Effector memory CD8-positive, alpha-beta T cell (primary cell): ENCODE measurements at places on chromosomes 1 and 21.
A peak's percentile ranks its signal among the peaks of the same experiment; 100 is the strongest.

GRCh38 chr1:213075725-213076124 is 24.7 kb downstream of the RPS6KC1 start:
- H3K27ac ChIP-seq: peak overlapping the region; percentile 69
- H3K4me3 ChIP-seq: no peak overlapping the region
- DNase-seq: no peak
- peaks cover 7% of the 10 kb centered on the region for H3K36me3 ChIP-seq
- H3K4me1 ChIP-seq: peaks cover 2% of the 10 kb centered on the region

DNA sequence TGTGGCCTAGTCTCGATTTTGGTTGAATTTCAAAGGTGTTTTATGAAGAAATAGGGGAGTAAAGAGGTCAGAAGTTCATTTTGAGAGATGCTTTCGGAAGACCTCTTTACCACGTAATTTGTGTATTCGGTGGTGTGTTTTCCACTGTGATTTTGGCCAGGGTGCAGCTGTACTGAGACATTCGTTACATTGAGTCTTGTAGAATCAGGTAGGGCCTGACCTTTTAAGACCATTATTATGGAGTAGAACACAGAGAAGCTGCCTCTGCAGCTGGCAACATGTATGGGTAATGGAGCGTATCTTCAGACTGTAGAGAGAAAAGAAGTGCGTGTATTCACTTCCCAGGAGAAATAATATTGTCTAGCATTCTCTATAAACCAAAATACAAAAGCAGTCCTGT is 326.5 kb downstream of the PDE4B start:
- H3K4me3 ChIP-seq: no peak overlapping the region
- H3K27me3 ChIP-seq: peaks cover 24% of the 10 kb centered on the region
- H3K27ac ChIP-seq: no peak overlapping the region
- no peaks in the 10 kb centered on the region for H3K4me1 ChIP-seq
- no peak for DNase-seq

GRCh38 chr1:41516168-41517061 is 31.9 kb upstream of the EDN2 start:
- no peak overlapping the region for H3K27ac ChIP-seq
- H3K4me3 ChIP-seq: no peak overlapping the region
- peaks cover 5% of the 10 kb centered on the region for H3K4me1 ChIP-seq
- H3K36me3 ChIP-seq: peaks cover 3% of the 10 kb centered on the region
- H3K27me3 ChIP-seq: no peaks in the 10 kb centered on the region

- no peak overlapping the region for H3K27ac ChIP-seq
- H3K27me3 ChIP-seq: no peaks in the 10 kb centered on the region
- H3K36me3 ChIP-seq: no peaks in the 10 kb centered on the region
- H3K4me1 ChIP-seq: peaks cover 7% of the 10 kb centered on the region
- no peak overlapping the region for H3K4me3 ChIP-seq
Observed at GRCh38 chr1:167762061-167762746, 40.4 kb downstream of the MPZL1 start.

DNA sequence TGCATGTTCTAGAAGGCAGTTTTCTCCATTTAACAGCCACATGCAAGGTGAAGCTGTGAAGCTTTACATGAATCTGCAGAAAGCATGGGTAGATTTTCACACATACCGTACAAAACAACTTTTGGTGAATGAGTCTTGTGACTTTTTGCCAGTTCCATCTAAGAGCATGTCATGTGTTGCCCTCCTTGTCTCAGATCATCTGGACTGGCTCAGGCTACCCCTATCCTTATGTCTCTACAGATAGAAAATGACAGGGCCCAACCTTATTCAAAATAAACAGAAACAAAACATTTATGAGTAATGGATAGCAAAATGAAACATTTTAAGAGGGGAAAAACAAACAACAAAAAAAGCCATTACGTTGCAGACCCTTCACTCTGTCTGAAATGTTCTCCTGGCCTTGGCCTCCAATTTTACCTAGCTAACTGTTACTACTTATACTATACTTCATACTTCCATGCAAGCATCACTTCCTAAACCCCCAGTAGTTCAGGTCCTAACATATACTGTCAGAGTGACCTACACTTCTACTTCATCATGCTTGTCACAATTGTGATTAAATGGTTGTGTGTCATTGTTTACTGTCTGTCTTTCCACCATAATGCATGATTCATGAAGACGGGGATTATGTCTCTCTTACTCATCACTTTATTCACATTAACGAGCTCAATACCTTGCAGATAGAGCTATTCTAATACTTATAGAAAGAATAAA is 39.0 kb downstream of the LRRC8C start:
- H3K27ac ChIP-seq: peak overlapping the region; percentile 67
- no peaks in the 10 kb centered on the region for H3K27me3 ChIP-seq
- H3K4me1 ChIP-seq: peaks cover 43% of the 10 kb centered on the region
- peaks cover 17% of the 10 kb centered on the region for H3K36me3 ChIP-seq

DNA sequence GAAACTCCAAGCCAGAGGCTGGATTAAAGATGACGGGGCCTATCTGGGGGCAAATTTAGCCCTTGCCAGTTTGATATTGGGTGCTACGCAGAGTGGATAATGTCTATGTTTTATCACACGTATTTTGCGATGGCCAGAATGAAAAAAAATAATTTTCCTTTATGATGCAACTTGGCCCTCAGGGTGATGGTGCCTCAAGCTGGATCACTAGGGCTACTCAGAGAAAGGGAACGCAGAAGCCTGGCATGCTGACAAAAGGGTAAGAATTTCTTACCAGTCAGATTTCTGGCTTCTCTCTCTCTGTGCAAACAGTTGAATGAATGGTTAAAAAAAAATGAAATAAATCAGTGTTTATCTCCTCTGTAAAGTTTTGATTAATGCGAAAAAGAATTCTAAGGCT is 32.6 kb upstream of the NEK2 start:
- no peaks in the 10 kb centered on the region for H3K36me3 ChIP-seq
- H3K4me3 ChIP-seq: no peak overlapping the region
- no peaks in the 10 kb centered on the region for H3K27me3 ChIP-seq
- H3K27ac ChIP-seq: no peak overlapping the region
- no peaks in the 10 kb centered on the region for H3K4me1 ChIP-seq

DNA sequence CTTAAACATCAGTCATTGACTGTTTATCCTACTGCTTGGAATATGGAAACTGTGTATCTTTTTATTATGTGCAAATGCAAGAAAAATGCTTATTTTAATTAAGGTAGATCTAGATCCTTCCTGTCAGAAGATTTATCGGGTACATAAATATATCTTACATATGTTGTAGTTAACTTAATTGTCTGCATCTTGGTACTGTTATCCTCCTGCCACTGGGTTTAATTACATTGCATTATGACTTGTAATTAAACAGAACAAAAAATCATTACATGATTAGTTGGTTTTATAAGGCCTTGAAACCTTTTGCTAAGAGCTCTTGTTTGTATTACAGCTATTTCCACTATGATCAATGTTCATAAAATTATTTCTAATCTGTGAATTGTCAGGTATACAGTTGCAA is 211.2 kb downstream of the PTGER3 start:
- DNase-seq: no peak
- H3K4me3 ChIP-seq: no peak overlapping the region
- H3K27ac ChIP-seq: no peak overlapping the region
- no peaks in the 10 kb centered on the region for H3K36me3 ChIP-seq
- H3K27me3 ChIP-seq: no peaks in the 10 kb centered on the region

DNA sequence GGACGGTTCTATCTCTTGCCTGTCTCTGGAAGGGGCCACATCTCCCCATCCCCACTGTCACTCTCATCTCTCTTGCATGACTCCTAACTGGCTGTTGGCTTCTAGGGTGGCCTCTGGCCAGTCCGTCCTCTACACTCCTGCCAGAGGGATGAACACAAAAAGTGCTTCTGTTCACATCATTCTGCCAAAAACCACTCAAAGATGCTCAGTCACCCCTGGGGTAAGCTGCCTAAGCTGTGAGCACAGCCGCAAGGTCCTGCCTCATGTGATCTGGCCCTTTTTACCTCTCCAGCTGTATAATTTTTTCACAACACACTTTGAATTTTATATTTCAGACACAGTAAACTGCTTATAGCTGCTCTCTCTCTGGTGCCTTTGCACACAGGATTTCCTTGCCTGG is 97.6 kb upstream of the CD34 start:
- DNase-seq: no peak
- no peak overlapping the region for H3K4me3 ChIP-seq
- peaks cover 15% of the 10 kb centered on the region for H3K27me3 ChIP-seq
- H3K27ac ChIP-seq: no peak overlapping the region
- H3K36me3 ChIP-seq: no peaks in the 10 kb centered on the region
- H3K4me1 ChIP-seq: no peaks in the 10 kb centered on the region

DNA sequence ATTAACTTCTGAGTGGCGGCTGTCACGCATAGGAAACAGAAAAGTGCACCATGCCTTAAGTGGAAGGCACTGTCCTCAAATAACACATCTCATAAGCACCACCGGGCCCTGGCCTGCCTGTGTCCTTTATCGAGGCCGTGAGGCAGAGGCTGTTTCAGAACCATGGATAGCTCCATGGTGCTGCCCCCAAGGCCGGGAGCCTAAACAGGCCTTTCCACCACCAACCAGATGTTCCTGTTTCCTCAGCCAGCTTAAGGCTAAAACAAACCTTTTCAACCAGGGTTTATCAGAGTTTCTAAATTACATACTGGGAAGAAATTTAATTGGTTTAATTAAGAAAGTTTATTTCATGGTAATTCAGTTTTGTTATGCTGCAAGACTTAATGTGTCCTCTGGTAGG is 114.4 kb downstream of the DMRTA2 start:
- peaks cover 39% of the 10 kb centered on the region for H3K27me3 ChIP-seq
- H3K4me1 ChIP-seq: no peaks in the 10 kb centered on the region

- no peak overlapping the region for H3K4me3 ChIP-seq
- no peak for DNase-seq
- H3K27me3 ChIP-seq: no peaks in the 10 kb centered on the region
Observed at GRCh38 chr1:150968491-150968890, 6.1 kb downstream of the CERS2 start.

- H3K27ac ChIP-seq: no peak overlapping the region
- no peak overlapping the region for H3K4me3 ChIP-seq
- DNase-seq: no peak
- peaks cover 7% of the 10 kb centered on the region for H3K4me1 ChIP-seq
- H3K27me3 ChIP-seq: no peaks in the 10 kb centered on the region
Observed at GRCh38 chr1:228882041-228882770, 146.9 kb downstream of the RHOU start.

DNA sequence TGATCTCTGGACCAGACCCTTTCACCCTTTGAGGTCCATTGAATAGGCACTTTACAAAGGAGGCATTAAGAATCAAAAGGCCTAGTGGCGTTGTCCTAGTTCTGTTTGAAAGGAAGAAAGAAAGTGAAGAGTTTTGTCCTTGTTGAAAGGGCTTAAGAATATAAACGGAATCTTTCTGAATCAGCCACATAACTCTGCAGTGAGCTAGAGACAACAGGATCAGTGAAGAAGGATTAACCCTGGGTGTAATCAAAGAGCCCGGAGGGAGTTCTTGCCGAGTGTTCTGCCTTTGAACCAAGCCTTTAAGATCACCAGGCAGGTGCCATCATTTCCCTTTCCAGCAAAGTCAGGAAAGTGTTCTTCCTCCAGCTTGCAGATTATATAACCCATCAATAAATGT is 54.8 kb upstream of the CNTN2 start:
- H3K4me3 ChIP-seq: no peak overlapping the region
- H3K27ac ChIP-seq: no peak overlapping the region
- no peak for DNase-seq
- H3K4me1 ChIP-seq: peaks cover 7% of the 10 kb centered on the region
- H3K27me3 ChIP-seq: peaks cover 27% of the 10 kb centered on the region
- no peaks in the 10 kb centered on the region for H3K36me3 ChIP-seq

- no peak overlapping the region for H3K4me3 ChIP-seq
- H3K36me3 ChIP-seq: no peaks in the 10 kb centered on the region
- no peaks in the 10 kb centered on the region for H3K27me3 ChIP-seq
- no peak overlapping the region for H3K27ac ChIP-seq
- peaks cover 4% of the 10 kb centered on the region for H3K4me1 ChIP-seq
Observed at GRCh38 chr1:243269461-243269801, 13.6 kb downstream of the SDCCAG8 start.

DNA sequence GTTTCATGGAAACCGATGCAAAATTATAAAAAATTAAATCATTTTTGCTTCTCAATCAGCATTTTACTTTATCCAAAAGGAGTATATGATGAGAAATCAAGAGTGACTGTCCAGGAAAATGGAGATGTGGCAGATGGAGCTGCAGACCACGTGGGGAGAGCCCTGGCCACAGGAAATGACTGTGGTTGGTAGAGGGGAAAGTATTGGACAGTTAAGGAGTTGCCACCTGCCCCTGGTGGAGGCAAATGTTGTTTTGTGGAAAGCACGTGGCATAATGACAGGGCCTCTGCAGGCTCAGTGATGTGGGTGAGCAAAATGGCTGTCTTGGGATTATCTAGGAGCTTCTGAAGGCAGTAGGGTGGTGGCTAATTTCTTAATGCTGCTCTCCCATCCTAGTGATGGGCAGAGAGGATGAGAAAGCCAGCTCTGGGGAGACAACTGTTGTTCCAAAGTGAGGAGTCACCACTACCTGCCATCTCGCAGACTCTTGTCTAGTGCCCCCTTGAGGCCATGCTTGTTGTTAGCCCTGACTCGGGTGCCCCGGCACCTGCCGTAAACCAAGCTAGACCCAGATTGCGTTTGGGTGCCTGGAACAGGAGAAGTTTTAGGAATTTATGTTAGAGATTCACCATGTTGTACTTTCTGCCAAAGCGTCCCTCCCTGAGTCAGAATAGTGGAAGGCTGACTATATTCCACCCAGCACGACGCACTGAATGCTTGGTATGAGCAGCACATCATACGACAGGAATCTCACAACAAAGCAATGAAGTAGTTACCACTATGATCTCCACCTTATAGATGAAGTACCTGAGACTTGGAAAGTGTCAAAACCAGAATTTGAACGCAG is 144.0 kb downstream of the ROR1 start:
- no peak for DNase-seq
- H3K4me1 ChIP-seq: no peaks in the 10 kb centered on the region
- H3K27me3 ChIP-seq: no peaks in the 10 kb centered on the region
- H3K4me3 ChIP-seq: no peak overlapping the region
- H3K27ac ChIP-seq: no peak overlapping the region

DNA sequence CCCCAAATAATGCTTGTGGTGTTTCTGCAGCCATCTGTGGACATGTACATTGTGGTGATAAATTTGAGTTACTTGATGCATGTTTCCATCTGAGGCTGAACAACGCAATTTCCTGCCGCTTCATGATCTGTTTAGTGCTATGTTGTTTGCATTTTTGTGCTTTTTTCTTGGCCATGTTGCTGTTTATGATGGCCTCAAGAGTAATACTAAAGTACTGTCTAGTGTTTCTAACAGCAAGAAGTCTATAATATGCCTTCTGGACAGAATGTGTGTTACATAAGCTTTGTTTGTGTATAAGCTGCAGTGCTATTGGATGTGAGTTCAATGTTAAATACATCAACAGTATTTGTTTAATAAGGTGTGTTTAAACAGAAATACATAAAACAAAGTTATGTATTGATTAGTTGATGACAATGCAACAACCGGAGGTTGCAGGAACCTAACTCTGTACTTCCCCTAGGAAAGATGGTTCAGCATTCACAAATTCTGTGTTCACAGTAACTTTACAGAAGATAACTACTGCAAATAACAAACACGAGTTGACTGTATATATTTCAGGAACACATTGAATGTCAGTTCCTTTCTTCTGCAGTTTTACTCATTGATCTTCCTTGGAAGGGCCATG is 114.8 kb upstream of the USP24 start:
- H3K27ac ChIP-seq: no peak overlapping the region
- H3K27me3 ChIP-seq: peaks cover 20% of the 10 kb centered on the region
- no peaks in the 10 kb centered on the region for H3K36me3 ChIP-seq
- DNase-seq: no peak
- no peaks in the 10 kb centered on the region for H3K4me1 ChIP-seq
- no peak overlapping the region for H3K4me3 ChIP-seq

GRCh38 chr1:21311016-21311415 is 20.8 kb upstream of the ECE1 start:
- H3K36me3 ChIP-seq: peaks cover 21% of the 10 kb centered on the region
- no peaks in the 10 kb centered on the region for H3K27me3 ChIP-seq
- DNase-seq: no peak
- peaks cover 42% of the 10 kb centered on the region for H3K4me1 ChIP-seq
- no peak overlapping the region for H3K4me3 ChIP-seq
- no peak overlapping the region for H3K27ac ChIP-seq
